ENCODE measurements at places on chromosomes 6 and 20. TPM values are rescaled to one million over a fixed set of nuclear protein-coding genes. Genes with fewer than 3 reads are reported as not detected.

GNRH2 gene
- total RNA-seq, result not detected

UQCC2 gene
- 118 TPM for total RNA-seq

LHFPL5 gene
- 0.12 TPM for total RNA-seq

GCNT2 gene
- total RNA-seq, result 4.9 TPM

TSHZ2 gene
- total RNA-seq, result not detected

B3GAT2 gene
- 0.06 TPM for total RNA-seq

OPRM1 gene
- not detected for total RNA-seq

PHF1 gene
- total RNA-seq, result 17.2 TPM

LGSN gene
- 2.7 TPM for total RNA-seq

HMGCLL1 gene
- 0.13 TPM for total RNA-seq

PRR18 gene
- 0.06 TPM for total RNA-seq

WASF1 gene
- 10.0 TPM for total RNA-seq

AK9 gene
- 1.5 TPM for total RNA-seq

PCIF1 gene
- 33.3 TPM for total RNA-seq

MCCD1 gene
- not detected for total RNA-seq

SLC52A3 gene
- 0.57 TPM for total RNA-seq

WFDC10B gene
- not detected for total RNA-seq

THBD gene
- 94.3 TPM for total RNA-seq

TMEM170B gene
- total RNA-seq, result 0.67 TPM

L3MBTL1 gene
- 1.1 TPM for total RNA-seq

PROKR2 gene
- not detected for total RNA-seq

TRIM40 gene
- total RNA-seq, result not detected

C20orf144 gene
- not detected for total RNA-seq

CPXM1 gene
- total RNA-seq, result not detected

MEI4 gene
- total RNA-seq, result not detected

HLA-G gene
- total RNA-seq, result not detected

CDSN gene
- 0.05 TPM for total RNA-seq

RNF182 gene
- total RNA-seq, result 3.3 TPM

TMEM74B gene
- 3.0 TPM for total RNA-seq

All from A549 treated with Mapracorat at 1 μM for 4 hours (cell line).